NCI-H1930 (cell line): ENCODE measurements at places on chromosomes 12 and 14.

- DNase-seq, result no peak
These were observed 32.2 kb downstream of the CYP46A1 start for GRCh38 chr14:99716091-99716849.

DNA sequence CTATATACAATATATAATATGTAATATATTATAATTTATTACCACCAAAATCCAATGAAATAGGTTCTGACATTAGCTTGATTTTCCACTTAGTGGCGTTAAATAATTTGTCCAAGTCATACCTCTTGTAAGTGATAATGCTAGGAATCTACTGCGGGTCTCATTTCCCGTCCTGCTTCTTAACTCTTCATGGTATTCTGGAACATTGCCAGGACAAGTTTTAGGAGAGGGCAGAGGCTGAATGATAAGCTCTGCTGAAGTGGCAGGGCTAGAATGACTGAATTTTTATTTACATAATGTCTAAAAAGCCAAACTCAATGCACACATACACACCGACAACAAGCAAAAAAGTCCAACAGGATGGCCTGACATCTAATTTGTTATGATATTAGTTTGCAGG lies 70.4 kb upstream of the PTPRQ start:
- no peak for DNase-seq

DNA sequence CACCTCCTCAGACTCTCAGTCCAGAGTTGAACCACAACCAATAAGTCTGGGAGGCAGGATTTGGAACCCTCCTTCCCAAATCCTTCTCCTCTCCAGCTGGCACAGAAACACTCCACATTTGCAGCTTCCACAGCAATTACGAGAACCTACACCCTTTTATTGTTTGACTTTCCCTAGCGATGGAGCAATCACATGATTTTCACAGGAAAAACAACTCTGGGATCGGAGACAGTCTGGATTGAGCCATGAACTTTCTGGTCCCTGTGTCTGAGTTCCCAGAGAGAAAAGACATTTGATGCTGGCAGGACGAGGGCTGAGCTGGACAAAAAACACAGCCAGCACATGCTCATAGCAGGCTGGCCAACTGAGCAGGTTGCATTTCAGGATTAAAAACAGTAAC lies 49.0 kb upstream of the STON2 start:
- DNase-seq, result no peak

- DNase-seq, result no peak
These were observed 65.9 kb downstream of the PTPN21 start for GRCh38 chr14:88488897-88489296.

- no peak for DNase-seq
These were observed 55.0 kb upstream of the BICD1 start for GRCh38 chr12:32051511-32052211.

DNA sequence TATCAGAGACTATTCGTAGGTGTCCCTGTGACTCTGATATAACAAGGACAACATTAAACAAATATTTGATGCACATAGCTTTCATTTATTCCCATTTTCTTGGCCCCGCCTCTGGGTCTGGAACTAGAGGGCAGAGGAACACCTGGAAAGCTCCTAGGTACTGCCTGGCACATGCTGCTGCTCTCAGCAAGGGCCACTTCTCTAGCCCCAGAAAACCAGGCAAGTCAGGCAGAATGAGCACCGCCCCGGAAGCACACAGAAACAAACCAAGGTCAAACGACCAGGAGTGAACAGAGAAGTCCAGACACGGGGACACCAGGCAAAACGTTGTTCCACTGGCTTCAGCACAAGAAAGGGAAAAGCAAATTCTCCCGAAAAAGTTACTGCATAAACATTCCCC lies 76.1 kb downstream of the TTC7B start:
- DNase-seq, result no peak

GRCh38 chr12:75977952-75978671 lies 53.5 kb downstream of the PHLDA1 start:
- no peak for DNase-seq
